Smooth muscle cell of trachea (primary cell): ENCODE measurements at places on chromosomes 12 and 14. TPM values are rescaled to one million over a fixed set of nuclear protein-coding genes. Genes with fewer than 3 reads are reported as not detected.

BMP4 gene
- 14.8 and 23.3 TPM in 2 replicates for total RNA-seq

PROX2 gene
- not detected in 2 replicates for total RNA-seq

HPD gene
- total RNA-seq: 0.66 and 1.3 TPM in 2 replicates

LRRC10 gene
- total RNA-seq: not detected in 2 replicates

SLC38A4 gene
- under 0.01 and 1.2 TPM in 2 replicates for total RNA-seq

CLEC12A gene
- total RNA-seq: not detected in 2 replicates

CLEC7A gene
- not detected in 2 replicates for total RNA-seq

EXOC3L4 gene
- 0.44 and 0.99 TPM in 2 replicates for total RNA-seq

RIMBP2 gene
- not detected in 2 replicates for total RNA-seq

TOGARAM1 gene
- 19.0 and 26.3 TPM in 2 replicates for total RNA-seq

EXOC5 gene
- 57.1 and 77.7 TPM in 2 replicates for total RNA-seq

CLEC14A gene
- total RNA-seq: 2.2 and 15.9 TPM in 2 replicates

SLC6A13 gene
- 0.17 TPM in 1 of 2 replicates, not detected in the other for total RNA-seq

TMTC1 gene
- total RNA-seq: 44.1 and 125 TPM in 2 replicates

FAM186B gene
- total RNA-seq: 0.29 and 0.99 TPM in 2 replicates

ZDHHC22 gene
- not detected in 2 replicates for total RNA-seq

SCAF11 gene
- 40.4 and 63.4 TPM in 2 replicates for total RNA-seq

HECTD1 gene
- 322 and 436 TPM in 2 replicates for total RNA-seq

HOXC4 gene
- 0.15 and 0.17 TPM in 2 replicates for total RNA-seq

PIWIL1 gene
- 0.17 TPM in 1 of 2 replicates, not detected in the other for total RNA-seq

OR4K2 gene
- total RNA-seq: not detected in 2 replicates

KLRD1 gene
- total RNA-seq: 0.15 and 0.66 TPM in 2 replicates

MYO1H gene
- not detected in 2 replicates for total RNA-seq

TDRD9 gene
- total RNA-seq: 0.29 and 0.33 TPM in 2 replicates

RNASE4 gene
- 26.6 and 29.3 TPM in 2 replicates for total RNA-seq

PMCH gene
- not detected in 2 replicates for total RNA-seq

NFATC4 gene
- total RNA-seq: 108 and 149 TPM in 2 replicates

TMEM63C gene
- total RNA-seq: not detected in 2 replicates
